ENCODE measurements at places on chromosomes 3 and 15. TPM values are rescaled to one million over a fixed set of nuclear protein-coding genes. Genes with fewer than 3 reads are reported as not detected.

DNA sequence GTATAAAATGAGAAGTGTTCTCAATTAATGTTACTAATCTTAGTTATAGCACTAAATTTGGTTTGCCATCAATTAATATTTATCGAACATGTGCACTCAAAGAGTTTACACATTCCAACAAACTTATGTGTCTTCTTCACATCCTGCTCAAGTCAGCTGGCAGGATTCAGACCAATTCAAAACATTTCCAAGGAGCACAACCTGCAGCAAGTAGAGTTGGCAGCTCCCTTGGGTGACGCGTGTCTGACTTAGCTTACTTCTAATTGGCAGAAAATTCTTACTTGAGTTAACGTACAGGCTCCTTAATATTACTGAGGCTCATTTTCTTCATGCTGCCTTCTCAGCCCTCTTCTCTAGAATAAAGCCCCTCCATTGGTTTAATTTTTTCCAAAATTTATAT lies 110.4 kb upstream of the PFN2 start:
- H3K27ac ChIP-seq = no peak overlapping the region
- H3K4me3 ChIP-seq = no peak overlapping the region
- no peaks in the 10 kb centered on the region for H3K36me3 ChIP-seq
- peaks cover 8% of the 10 kb centered on the region for H3K4me1 ChIP-seq
- no peak for DNase-seq
- H3K27me3 ChIP-seq = peaks cover 3% of the 10 kb centered on the region

DNA sequence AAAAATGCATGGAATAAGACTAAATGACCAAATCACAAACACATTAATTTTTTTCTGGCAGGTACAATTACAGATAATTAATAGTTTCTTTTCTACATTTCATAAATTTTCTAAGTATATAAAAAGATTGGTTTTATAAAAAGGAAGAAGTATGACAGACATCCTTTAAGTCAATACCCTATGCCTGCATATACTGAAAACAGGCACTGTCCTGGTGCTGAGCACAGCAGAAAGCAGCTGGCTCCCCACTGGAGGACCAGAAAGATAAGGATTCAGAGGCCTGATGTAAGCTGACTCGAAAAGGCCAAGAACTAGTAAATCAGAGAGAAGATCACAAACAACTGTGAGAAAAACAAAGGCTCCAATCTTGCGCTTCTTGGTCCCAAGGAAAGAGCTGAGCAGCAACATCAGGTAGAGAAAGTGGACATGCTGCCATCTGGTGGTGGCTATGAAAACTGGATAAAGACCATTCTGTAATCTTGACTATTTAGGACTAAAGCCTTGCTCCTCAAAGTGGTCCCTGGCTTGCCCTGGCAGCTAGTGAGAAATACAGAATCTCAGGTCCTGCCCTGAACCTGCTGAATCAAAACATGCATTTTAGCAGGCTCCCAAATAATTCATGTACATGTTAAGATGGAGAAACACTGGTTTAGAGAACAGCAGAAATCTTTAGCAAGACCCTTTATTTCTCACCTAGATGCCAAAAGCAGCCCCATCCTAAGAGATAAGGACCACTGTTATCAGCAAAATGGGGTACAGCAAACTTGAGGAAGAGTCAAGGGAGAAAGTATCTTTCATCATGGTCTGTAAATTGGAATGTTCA lies 76.0 kb downstream of the TRANK1 start:
- no peak overlapping the region for H3K4me3 ChIP-seq
- no peak overlapping the region for H3K27ac ChIP-seq
- DNase-seq = peak; percentile 63
- H3K36me3 ChIP-seq = no peaks in the 10 kb centered on the region
- peaks cover 13% of the 10 kb centered on the region for H3K4me1 ChIP-seq

- no peaks in the 10 kb centered on the region for H3K4me1 ChIP-seq
- no peak for DNase-seq
- no peak overlapping the region for H3K4me3 ChIP-seq
- no peaks in the 10 kb centered on the region for H3K27me3 ChIP-seq
- peaks cover 7% of the 10 kb centered on the region for H3K36me3 ChIP-seq
- no peak overlapping the region for H3K27ac ChIP-seq
These were observed 55.8 kb downstream of the DZIP3 start for GRCh38 chr3:108645364-108645763.

The BOC gene
- 0.49 TPM for total RNA-seq

GRCh38 chr3:25452192-25452591 lies 24.1 kb downstream of the RARB start:
- no peak overlapping the region for H3K27ac ChIP-seq
- DNase-seq = no peak
- H3K4me1 ChIP-seq = no peaks in the 10 kb centered on the region
- H3K27me3 ChIP-seq = no peaks in the 10 kb centered on the region
- H3K4me3 ChIP-seq = no peak overlapping the region

The CIB2 gene
- total RNA-seq = 1.6 TPM

GRCh38 chr15:58929891-58930416 lies 3.5 kb downstream of the SLTM start:
- H3K27ac ChIP-seq = no peak overlapping the region
- no peak overlapping the region for H3K4me3 ChIP-seq
- DNase-seq = no peak

The FSD2 gene
- not detected for total RNA-seq

GRCh38 chr3:147424581-147425387 lies 15.6 kb downstream of the ZIC1 start:
- H3K27me3 ChIP-seq = peaks cover 45% of the 10 kb centered on the region
- H3K4me1 ChIP-seq = no peaks in the 10 kb centered on the region
- no peaks in the 10 kb centered on the region for H3K36me3 ChIP-seq
- DNase-seq = no peak
- H3K27ac ChIP-seq = no peak overlapping the region

- no peak overlapping the region for H3K27ac ChIP-seq
- H3K4me1 ChIP-seq = peaks cover 37% of the 10 kb centered on the region
- peaks cover 15% of the 10 kb centered on the region for H3K27me3 ChIP-seq
- peaks cover 10% of the 10 kb centered on the region for H3K36me3 ChIP-seq
- no peak overlapping the region for H3K4me3 ChIP-seq
- DNase-seq = no peak
These were observed 137.6 kb upstream of the TLE3 start for GRCh38 chr15:70235347-70235746.

DNA sequence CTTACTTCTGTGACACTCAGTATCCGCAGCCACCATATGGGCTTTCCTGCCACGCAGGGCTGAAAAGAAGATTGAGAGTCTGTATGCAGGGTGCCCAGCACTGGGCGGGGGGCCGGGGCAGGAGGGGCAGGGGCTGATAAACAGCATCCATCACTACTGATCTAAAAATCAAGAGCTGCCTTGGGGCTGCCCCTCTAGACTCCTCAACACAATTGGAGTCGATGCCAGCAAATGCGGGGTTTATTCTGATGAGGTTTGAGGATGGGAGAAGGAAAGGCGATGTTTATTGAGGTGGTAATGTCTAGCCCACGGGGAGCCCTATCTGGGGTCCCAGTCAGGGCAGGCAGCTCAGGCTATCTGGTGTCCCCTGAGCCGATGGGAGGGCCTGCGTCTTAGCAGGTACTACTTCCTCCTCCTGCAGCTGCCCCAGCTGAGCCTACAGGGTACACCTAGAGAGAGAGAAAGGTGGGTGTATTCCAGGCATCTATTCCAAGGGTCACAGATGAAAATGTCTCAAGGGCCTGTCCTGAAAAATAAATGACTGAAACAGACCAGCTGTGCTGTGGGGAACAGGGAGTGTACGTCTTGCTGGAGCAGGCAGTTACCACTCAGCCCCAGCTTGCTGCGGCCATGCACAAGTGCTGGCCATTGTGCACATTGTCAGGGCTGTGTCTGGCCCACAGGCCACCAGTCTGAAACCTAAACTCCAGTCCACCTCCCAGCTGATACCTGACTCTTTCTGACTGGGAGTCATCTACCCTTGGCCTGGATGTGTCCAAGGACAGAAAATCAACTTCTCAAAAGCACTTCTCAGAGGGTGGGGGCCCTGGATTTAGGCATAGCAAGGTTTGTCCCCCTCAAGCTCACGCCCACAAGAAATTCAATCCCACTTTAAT lies 19.5 kb downstream of the ISG20 start:
- H3K4me3 ChIP-seq = no peak overlapping the region
- DNase-seq = no peak
- no peak overlapping the region for H3K27ac ChIP-seq
- no peaks in the 10 kb centered on the region for H3K27me3 ChIP-seq

DNA sequence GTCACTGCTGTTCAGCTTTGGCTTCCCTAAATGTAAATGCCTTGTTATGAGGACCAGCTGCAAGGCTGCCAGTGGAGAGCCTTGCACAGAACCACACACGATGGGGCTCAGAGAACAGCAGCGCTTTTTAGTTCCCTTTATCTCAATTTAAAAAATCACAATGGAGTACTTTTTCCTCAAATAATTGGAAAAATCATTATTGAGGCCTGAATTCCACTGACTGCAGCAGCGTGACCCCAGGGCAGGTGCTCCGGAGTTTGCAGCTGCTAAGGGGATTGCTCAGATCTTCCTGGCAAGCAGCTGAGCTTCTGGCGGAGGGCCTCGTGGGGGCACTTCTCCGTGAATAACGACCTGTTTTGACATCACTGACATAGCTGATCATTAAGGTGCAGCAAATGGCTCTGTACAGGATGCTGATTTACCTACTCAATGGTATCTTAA lies 245.6 kb upstream of the TRIM42 start:
- H3K4me1 ChIP-seq = no peaks in the 10 kb centered on the region
- H3K4me3 ChIP-seq = no peak overlapping the region
- H3K27me3 ChIP-seq = peaks cover 1% of the 10 kb centered on the region
- DNase-seq = no peak
- no peaks in the 10 kb centered on the region for H3K36me3 ChIP-seq

The FOXL2NB gene
- not detected for total RNA-seq

- H3K4me1 ChIP-seq = peaks cover 42% of the 10 kb centered on the region
- no peak for DNase-seq
- peaks cover 20% of the 10 kb centered on the region for H3K36me3 ChIP-seq
- no peak overlapping the region for H3K27ac ChIP-seq
- H3K4me3 ChIP-seq = no peak overlapping the region
These were observed 147.5 kb downstream of the AKAP13 start for GRCh38 chr15:85527895-85528294.

The CD80 gene
- 10.2 TPM for total RNA-seq

The CFAP91 gene
- not detected for total RNA-seq

- no peak overlapping the region for H3K4me3 ChIP-seq
- H3K36me3 ChIP-seq = no peaks in the 10 kb centered on the region
These were observed 418.1 kb downstream of the OCA2 start for GRCh38 chr15:27681038-27681437.

- peaks cover 12% of the 10 kb centered on the region for H3K27me3 ChIP-seq
- no peaks in the 10 kb centered on the region for H3K4me1 ChIP-seq
- no peak overlapping the region for H3K4me3 ChIP-seq
- H3K36me3 ChIP-seq = no peaks in the 10 kb centered on the region
These were observed 14.8 kb downstream of the ARNT2 start for GRCh38 chr15:80418892-80419537.

GRCh38 chr3:66464512-66464894 lies 36.3 kb downstream of the LRIG1 start:
- H3K27me3 ChIP-seq = peaks cover 2% of the 10 kb centered on the region
- H3K27ac ChIP-seq = no peak overlapping the region
- H3K4me3 ChIP-seq = no peak overlapping the region
- H3K36me3 ChIP-seq = peaks cover 16% of the 10 kb centered on the region
- H3K4me1 ChIP-seq = peaks cover 33% of the 10 kb centered on the region

DNA sequence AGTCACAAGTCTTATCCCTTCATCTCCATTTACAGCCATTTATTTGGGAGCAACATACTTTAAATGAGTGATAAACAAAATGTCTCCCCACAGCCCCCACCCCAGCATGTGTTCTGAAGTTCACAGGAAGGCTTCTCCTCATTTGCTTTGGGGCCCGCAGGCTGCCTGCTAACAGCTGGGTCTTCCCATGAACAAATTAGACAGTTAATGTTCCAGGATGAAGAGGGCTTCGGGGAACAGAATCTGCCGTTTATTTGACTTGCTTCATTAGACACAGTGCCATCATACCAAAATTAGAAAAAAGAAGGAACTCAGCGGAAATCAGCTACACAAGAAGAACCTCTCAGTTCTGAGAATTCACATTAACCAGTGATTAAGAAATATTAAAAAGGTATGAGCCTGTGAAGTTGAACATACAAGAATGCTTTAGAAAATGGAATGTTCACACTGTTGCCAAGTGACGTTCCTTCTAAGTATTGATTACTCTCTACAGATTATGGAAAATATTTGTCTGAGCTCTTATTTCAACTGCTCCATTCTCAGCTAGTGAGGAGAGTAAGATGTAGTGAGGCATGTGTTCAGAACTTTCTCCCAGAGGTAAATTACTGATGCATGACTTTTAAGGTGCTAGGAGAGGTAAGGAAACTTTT lies 107.5 kb upstream of the THBS1 start:
- peaks cover 3% of the 10 kb centered on the region for H3K27me3 ChIP-seq
- DNase-seq = no peak
- H3K36me3 ChIP-seq = no peaks in the 10 kb centered on the region
- no peaks in the 10 kb centered on the region for H3K4me1 ChIP-seq
- no peak overlapping the region for H3K27ac ChIP-seq
- no peak overlapping the region for H3K4me3 ChIP-seq

The SMCO1 gene
- total RNA-seq = not detected

The GRK7 gene
- total RNA-seq = 0.09 TPM

The CD276 gene
- 0.31 TPM for total RNA-seq

GRCh38 chr3:32978331-32978730 lies 26.9 kb downstream of the CCR4 start:
- no peak for DNase-seq
- H3K27me3 ChIP-seq = no peaks in the 10 kb centered on the region
- H3K4me1 ChIP-seq = peaks cover 23% of the 10 kb centered on the region
- H3K36me3 ChIP-seq = no peaks in the 10 kb centered on the region
- H3K4me3 ChIP-seq = no peak overlapping the region
- H3K27ac ChIP-seq = no peak overlapping the region

DNA sequence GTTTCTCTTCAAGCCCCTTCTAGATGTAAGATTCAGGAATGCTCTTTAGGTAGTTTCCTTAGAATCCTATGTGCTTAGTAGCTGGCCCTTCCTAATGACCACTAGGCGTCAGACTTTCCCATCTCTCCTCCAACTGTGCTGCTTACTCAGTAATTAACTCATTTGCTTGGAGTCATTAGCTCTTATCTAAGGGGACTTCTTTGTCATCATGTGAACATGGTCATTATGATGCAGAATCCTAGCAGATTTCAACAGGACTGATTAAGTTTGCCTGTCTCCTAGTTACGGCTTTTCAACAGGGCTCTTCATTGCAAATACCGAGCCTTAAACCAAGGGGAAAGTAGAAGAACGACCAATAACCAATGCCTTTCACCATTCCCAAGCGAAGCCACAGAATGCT lies 46.4 kb downstream of the GJD2 start:
- no peaks in the 10 kb centered on the region for H3K4me1 ChIP-seq
- H3K27me3 ChIP-seq = peaks cover 14% of the 10 kb centered on the region
- H3K4me3 ChIP-seq = no peak overlapping the region
- no peak overlapping the region for H3K27ac ChIP-seq
- H3K36me3 ChIP-seq = no peaks in the 10 kb centered on the region

All from activated CD8-positive, alpha-beta T cell treated with anti-CD3 and anti-CD28 coated beads for 36 hours (primary cell).